Stimulated activated CD8-positive, alpha-beta memory T cell treated with anti-CD3 and anti-CD28 coated beads, Interleukin-7, amount 100 ng/mL, for 24 hours (primary cell): ENCODE measurements at places on chromosomes 7 and 10.

GRCh38 chr10:20767028-20767427, 130.1 kb downstream of the NEBL start:
- no peak for DNase-seq

DNA sequence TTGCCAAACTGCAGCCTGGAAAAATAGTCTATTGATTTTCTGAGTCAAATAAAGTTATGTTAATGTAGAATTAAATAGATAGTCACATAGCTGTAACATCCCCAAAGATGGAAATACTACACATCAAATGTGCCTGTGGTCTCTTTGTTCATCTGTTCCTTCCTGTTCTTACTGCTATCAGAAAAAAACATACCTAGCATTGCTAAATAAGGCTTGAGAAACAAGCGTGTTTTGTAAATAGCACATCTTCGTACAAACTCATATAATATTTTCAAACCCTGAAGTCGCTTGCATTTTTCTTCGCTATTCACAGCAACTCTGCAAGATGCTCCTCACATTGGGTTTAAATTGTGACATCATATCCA, 116.1 kb downstream of the KLF6 start:
- no peak for DNase-seq

DNA sequence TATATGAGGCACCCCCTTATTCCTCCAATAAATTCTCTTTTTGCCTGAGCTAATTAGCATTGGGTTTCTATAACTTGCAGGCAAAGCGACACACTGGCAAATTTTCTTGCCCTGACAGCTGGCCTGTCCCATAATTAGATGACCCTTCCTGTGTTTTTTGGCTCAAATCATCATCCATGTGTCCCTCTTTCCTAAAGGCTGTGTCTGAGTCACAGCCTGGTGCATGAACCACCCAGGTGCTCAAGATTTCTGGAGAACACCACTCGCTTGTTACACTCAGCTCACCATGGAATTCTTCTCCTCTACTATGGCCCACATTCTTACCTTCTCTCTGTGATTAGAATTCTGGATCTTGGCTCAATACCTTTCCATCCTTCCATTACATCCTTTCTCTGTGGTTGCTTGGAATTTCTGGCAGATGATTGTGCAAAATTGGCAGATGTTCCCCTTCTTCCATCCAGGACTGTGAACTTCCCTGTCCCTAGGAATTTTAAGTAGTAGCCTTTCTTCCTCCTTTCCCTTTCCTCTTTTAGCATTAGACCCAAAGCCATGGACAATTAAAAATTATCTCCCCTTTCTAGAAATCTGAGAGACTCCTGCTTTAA, 116.0 kb upstream of the ANKRD1 start:
- no peak for DNase-seq

DNA sequence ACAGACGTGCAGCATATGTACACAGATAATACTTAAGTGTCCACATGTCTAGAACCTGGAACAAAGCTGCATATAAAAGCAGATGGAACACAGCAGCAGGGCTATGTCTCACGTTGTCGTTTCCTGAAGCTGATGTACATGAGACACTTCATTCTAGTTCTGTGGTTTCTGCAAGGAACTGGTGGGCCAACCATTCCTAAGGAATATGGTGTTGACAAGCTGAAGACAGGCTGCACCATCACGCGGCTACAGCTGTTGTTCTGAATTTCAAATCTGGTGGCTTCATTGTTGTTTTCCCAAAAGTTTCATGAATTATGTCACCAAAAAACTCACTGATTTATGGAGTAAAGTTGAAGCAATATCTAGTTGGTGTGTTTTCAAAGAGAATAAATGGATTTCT, 33.7 kb downstream of the PRKAG2 start:
- no peak for DNase-seq

DNA sequence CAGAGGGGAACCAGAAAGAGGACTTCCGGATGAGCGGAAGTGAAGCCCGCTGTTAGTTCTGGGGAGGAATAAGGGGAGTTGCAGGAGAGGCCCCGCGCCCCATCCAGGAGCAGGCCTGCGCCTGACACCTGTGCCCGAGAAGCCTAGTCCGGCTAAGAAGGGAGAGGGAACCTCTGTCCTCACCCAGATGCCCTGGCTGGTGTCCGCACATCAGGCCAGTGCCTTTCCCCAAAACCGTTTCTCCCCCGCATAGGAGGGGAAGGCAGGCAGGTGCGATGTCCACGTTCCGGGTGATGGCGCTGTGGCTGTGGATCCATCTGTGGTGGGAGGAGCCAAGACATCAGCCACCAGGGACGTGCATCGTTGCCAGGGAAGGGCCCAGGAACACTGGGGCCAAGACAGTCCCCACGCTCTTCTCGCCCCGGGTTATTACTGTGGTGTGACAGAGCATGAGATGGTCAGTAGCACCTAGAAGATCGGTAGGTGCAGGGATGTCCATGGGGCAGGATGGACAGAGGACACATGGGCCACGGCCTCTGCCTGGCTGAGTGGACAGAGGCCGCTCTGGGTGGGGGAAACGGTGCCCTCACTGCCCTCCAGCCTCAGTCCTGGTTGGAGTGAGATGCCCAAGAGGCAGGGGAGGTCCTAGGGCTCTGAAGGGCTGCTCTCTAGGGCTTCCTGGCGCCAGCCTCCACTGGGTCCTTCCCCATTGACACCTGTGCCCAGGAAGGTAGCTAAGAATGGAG, 262.7 kb downstream of the CELF2 start:
- no peak for DNase-seq

GRCh38 chr10:60253484-60253883, 136.2 kb downstream of the ANK3 start:
- no peak for DNase-seq

DNA sequence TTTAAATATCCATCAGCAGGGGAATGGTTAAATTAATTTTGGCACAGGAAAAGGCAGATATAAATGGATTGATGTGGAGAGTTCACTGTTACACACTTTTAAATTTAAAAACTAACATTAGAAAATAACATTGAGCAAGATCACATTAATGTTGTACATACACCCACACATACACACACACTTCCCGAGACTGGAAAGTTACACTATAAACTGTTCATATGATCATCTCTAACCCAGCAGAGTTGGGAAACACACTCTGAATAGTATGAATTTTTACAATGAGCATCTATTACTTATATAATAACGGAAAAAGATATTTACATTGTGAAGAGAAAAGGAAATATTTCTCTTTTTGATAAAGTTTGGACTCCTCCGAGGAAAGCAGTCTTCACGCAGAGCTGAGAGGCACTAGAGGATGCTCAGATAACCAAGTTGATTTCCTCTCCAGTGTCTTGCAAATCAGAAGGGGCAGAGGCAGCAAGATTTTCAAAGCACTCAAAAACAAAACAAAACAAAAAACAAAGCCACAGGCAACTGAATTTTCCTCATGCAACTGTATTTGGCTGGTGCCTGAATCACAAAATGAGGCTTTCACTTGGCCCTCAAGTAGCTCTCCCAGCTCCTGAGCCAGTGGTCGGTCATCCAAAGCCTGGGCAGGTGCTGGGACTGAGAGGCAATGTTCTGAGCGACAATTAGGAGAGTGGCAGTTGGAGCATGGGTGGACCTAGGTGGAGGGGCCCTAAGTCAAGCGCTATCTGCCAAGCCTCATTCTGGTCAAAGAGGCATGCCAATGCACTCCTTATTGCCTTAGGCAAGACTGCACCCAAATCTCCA, 10.5 kb upstream of the GATAD1 start:
- DNase-seq, result no peak

GRCh38 chr10:79053481-79054202, 15.1 kb upstream of the ZMIZ1 start:
- no peak for DNase-seq

DNA sequence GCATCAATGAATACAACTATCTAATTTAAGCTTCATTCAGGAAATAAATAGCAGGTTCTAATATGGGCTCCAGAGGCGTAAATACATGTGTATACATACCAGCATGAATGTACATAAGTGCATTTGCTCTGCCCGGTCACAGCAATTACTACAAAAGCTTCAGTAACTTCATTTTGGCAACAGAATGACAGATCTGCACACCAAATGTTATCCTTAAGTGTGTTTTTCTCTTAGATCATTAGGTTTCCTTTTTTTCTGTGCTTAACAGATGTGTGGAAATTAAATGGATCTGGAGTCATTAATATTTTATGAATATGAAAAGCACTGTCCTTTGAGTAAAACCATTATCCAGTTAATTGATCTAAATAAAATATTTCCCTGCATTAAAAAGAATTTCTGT, 159.0 kb upstream of the MEOX2 start:
- no peak for DNase-seq

- DNase-seq, result no peak
These were observed 141.9 kb downstream of the GRM3 start for GRCh38 chr7:86785641-86786040.

- DNase-seq, result no peak
These were observed 35.1 kb downstream of the MAD1L1 start for GRCh38 chr7:2197436-2198155.

DNA sequence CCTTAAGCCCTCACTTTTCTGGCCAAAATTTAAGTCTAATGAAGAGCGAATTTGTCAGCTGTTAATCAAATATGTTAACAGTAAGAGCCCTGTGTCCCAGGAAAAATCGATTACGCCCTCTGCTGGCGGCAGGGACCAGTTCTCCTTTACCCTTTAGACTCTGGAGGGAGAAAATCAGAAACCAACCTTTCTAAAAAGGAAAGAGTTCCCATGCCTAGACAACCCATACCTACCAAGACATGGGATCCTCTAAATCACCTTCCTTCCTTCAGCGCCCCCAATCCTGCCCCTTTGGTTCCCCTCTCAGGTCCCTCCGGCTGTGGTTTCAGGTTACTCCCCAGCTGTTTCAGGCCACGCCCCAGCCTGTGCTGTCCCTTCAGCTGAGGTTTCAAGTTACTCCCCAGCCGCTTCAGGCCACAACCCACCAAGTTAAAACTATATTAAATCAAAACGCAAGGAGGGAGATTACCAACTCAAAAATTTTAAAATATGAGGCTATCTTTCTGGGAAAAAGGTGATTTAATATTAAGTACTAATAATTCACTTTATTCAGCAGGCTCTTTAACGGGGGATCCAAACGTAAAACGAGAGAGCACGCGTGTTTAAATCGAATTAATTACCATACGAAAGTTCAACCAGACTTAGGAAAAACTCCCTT, 1.4 kb upstream of the AKR1B15 start:
- peak; percentile 39 for DNase-seq

GRCh38 chr7:2488272-2488645, 12.1 kb upstream of the GRIFIN start:
- no peak for DNase-seq

- peak; percentile 30 for DNase-seq
These were observed at the start of gene PCBD1 for GRCh38 chr10:70887804-70888800. Gene PCBD1, minus strand, starts transcription at chr10:70888565. Its CDS starts 32 bp downstream, at chr10:70888533.

DNA sequence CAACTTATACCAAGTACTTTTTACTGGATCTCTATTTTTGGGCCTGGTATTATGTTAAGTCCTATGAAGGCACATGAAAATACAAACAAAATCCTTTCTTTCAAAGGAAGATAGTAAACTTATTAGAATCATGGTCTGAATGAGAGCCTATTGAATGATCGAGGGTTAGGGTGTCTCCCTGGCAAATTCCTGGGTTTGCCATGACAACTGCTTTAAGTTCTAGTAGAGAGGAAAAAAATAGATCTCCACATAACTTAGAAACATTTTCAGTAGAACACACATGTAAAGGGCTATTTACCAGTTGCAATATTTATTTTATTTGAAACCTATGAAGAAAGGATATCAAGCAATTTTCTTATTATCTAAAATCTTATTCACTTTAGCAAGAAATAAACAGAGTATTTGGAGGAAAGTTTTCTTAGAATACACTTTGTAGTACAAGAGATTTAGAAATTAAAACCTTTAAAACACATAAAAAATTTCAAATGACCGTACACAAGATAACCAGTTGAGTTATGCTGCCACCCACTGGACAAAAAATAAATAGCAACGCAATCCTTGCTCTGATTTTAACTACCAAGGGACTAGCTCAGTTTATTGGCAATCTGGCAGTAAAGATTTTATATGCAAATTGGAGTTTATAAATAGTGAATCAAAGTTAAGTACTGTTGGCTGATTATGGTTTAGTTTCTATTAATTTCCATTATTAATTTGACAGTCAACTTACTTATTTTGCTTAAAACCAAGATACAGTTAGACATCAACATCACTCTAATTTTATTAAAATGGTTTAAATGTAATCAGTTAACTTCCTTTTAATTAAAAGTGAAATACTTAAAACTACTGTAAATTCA, 33.9 kb downstream of the CACUL1 start:
- peak; percentile 25 for DNase-seq

DNA sequence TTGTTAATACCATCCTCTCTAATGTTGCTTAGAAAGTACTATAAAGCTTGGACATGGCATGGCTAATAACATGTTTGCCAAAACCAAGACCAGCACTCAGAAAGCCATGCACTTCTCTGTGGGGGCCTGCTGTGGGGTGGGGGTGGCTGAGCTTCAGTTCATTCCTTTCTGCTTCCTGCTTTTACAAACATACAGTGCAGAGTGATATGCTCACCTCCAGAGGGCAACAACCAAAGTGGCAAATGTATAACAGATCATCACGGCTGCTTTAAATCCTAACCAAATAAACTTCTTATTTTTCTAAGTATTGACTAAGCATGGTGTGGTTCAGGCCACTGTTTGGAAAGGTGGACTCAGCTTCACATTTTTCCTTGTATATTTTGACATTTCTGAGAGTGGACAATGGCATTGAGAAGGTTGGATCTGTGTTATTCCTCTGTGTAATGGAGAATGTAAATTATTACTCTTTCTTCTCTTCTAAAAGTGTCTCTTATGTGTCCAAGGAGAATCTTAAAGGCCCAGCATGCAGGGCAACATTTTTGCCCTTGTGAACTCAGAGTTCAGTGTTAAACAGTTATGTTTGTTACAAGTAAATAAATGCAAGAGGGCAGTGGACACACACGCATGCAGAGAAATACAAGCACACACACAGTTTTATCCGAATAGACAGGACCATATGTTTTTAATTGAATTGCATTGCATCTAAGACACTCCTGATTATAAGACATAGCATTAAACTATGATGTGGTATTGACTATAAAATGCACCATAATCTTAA, 186.1 kb downstream of the HERPUD2 start:
- DNase-seq, result no peak

DNA sequence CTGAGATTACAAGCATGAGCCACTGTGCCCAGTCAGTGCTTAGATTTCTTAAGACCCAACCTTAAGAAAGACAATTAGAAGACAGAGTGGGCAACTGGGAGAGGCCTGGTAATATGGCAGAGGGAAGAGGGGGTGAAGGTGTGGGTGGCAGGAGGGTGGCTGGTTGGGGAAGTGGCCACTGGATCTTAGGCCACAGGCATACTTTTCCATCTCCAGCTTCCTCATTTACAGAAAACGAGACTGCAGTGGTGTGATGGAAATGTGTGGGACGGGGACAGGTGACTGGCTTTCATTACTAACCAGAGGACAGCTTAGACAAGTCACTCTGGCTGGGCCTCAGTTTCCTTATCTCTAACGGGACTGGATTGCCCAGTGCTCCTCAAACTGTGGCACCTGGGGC, 1.0 kb upstream of the FFAR4 start:
- no peak for DNase-seq

DNA sequence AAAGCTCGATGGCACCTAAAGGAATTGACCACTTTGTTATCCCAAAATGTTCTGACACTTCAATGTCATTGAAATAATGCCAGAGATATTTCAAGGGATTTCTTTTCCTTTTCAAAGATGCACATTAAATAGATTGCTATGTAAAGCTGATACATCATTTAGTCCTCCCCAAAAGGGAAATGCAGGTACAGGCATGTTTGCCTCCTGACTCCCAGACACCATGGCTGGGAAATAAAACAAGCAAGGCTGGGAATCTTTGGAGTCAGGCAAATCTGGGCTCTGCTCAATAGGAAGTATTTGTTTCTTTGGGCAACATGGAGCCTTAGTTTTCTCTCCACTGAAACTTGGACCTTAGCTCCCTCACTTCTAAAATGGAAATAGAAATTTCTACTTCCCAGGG, 230.8 kb upstream of the LRRTM3 start:
- DNase-seq, result no peak

GRCh38 chr10:29702273-29703164, 67.7 kb upstream of the SVIL start:
- no peak for DNase-seq
